ENCODE measurements at places on chromosomes 3 and 15.
A peak's percentile ranks its signal among the peaks of the same experiment; 100 is the strongest.

- peak; percentile 60 for DNase-seq
These were observed 1.8 kb downstream of the HDGFL3 start for GRCh38 chr15:83205725-83206324.

DNA sequence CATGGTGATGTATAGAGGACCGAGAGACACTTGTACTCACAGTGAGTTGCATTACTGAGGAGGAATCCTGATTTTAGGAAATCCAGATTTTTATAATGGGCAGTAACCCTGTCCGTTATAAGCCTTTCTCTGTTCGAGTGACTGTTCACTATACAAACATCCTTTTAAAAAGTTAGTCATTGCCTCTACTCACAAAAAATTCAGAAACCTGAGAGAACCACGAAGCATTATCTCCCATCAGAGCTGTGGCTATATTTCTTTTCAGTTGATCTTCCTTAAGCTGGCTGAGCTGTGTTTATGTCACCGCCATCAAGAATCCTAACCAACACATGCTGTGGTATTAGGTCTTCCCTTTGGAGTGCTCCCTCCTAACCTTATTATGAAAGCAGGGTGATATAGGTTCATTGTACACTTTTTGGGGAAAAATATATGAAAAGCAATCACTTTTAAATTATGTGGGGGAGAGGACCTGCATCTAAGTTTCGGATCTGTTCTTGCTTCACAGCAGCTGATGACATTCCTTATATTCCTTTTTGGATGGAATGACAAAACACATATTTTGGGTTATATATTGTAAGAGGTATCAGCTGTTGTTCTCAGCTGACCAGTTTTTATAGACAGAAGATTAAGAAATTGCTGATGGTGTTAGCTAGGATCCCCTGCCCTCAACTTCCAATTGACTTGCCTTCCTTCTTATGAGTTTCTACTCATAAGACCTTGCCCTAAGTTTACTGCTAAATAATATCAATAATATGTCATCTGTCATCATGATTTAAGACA lies 465.9 kb upstream of the RASGRP1 start:
- DNase-seq = no peak

DNA sequence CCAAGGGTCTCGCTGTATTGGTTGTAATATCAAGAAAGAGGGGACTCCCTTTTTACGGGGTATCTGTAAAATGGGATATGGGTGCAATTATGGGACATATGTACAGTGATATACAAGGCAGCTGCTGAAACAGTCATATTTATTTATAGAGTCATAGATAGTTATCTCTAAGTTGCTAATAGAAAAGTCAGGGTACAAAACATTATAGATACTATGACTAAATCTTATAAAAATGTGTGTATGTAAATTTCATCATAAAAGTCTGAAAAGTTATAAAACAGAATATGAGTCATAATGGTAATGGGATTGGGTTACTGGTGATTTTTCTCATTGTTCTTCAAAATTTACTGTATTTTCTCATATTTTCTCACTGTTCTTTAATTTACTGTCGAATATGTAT lies 344.9 kb upstream of the SLCO3A1 start:
- no peak for DNase-seq

- DNase-seq = no peak
These were observed 3.4 kb downstream of the SNX33 start for GRCh38 chr15:75650908-75651809.

- DNase-seq = no peak
These were observed 451.3 kb downstream of the LPP start for GRCh38 chr3:188605231-188605630.

GRCh38 chr3:10644189-10644588 lies 138.8 kb upstream of the ATP2B2 start:
- no peak for DNase-seq

- DNase-seq = no peak
These were observed 405.6 kb downstream of the GRM7 start for GRCh38 chr3:7266551-7266950.

DNA sequence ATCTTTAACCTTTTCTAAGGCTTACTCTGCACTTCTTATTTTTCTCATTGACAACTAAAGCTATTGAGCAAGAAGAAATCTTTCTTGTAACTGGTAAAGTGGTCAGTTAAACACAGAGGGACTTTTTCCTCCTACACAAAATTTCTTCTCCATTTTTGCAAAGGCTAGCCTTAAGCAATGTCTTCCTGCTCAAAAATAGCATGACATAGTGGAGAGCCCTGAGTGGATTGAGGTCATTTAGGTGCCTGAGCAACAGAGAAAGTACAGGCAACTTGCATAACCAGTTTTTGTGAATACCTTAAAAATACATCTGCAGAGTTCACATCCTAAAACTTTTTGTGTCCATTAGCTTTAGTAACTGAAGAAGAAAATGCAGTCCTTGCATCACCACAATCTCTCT lies 144.7 kb upstream of the TTC14 start:
- no peak for DNase-seq

GRCh38 chr15:58078591-58078990 lies 13.1 kb upstream of the ALDH1A2 start:
- DNase-seq = no peak

DNA sequence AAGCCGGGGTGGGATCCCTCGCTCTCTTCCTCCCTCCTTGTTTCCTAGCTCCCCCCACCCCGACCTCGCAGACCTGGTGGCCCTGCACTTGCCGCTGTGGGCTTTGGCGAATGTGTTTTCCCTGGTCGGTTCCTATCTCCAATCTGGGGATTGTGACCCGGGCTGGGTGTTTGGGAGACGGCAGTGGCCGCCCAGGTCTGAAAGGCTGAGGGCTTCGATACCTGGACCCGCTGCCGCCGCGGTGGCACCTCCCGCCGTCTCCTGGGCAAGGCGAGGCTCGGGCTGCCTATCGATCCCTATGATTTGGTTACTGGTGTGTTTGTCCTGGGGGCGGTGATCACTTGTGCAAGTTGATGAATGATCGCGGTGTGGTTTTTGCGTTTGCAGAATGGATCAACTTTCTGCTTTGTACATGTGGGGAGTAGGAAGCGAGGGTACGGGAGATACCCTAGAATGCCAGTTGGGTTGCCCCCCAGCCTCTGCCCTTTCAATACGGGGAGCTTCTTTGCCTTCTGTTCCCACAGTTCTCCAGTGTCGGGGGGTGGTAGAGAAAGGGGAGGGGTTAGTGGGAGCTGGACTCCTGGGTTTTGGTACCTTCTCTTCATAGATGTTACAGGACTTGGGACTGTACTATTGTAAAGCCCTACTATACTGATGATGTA lies 3.0 kb downstream of the BBX start:
- peak; percentile 57 for DNase-seq

DNA sequence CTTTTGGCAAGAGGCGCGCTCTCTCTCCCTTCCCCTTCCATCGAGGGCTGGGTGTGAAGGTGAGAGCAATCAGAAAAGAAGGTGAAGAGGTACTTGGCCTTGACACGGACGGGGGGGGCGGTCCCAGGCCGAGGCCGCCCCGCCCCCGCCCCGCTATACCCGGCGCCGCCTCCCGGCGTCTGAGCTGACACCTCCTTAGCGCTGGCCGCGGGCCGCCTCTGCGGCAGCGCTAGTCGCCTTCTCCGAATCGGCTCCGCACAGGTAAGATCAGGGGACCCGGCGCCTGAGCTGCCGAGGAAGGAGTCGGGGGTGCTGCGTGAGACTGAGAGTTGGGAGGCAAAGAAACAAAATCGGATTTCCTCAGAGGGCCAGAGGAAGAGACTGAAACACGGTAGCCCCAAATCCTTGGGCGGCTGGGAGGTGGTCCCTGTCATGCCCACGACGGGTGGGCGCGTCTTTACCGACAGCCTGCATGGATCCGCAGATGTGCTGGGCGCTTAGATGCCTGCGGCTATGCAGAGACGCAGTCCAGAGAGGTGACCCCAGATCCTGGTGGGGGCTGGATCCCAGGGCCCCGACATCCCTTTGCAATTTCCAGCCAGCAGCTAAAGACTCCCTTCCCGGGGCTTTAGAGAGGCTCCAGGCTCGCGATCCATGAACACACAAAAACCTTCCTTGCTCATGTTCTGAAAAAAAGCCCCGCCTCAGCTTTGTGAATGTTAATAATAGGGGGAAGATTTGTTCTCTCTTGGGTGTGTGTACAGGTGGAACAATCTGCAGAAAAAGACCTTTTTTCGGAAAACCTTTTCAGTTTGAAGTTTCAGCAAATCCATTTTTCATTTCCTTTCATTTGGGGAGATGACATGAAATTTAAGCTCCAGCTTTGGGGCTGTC lies at the start of gene ENTPD3:
ENTPD3 (plus strand) TSS at position 184 of the 894 bp plus-strand sequence. CDS start 874 bp downstream, outside the sequence.
- peak; percentile 58 for DNase-seq

GRCh38 chr15:65790694-65791334 lies 1.3 kb downstream of the DENND4A start:
- DNase-seq = peak; percentile 39

Data from hematopoietic multipotent progenitor cell treated with erythropoietin and hydrocortisone succinate and interleukin-3 and kit ligand, for 4 days (in vitro differentiated cells).